ENCODE measurements at places on chromosomes 5 and 9. TPM values are rescaled to one million over a fixed set of nuclear protein-coding genes. Genes with fewer than 3 reads are reported as not detected.

SPAAR gene
- total RNA-seq = 0.46 TPM

SWI5 gene
- 48.0 TPM for total RNA-seq

- no peak for DNase-seq
Observed at GRCh38 chr5:143771602-143772001, 40.4 kb upstream of the HMHB1 start.

DNA sequence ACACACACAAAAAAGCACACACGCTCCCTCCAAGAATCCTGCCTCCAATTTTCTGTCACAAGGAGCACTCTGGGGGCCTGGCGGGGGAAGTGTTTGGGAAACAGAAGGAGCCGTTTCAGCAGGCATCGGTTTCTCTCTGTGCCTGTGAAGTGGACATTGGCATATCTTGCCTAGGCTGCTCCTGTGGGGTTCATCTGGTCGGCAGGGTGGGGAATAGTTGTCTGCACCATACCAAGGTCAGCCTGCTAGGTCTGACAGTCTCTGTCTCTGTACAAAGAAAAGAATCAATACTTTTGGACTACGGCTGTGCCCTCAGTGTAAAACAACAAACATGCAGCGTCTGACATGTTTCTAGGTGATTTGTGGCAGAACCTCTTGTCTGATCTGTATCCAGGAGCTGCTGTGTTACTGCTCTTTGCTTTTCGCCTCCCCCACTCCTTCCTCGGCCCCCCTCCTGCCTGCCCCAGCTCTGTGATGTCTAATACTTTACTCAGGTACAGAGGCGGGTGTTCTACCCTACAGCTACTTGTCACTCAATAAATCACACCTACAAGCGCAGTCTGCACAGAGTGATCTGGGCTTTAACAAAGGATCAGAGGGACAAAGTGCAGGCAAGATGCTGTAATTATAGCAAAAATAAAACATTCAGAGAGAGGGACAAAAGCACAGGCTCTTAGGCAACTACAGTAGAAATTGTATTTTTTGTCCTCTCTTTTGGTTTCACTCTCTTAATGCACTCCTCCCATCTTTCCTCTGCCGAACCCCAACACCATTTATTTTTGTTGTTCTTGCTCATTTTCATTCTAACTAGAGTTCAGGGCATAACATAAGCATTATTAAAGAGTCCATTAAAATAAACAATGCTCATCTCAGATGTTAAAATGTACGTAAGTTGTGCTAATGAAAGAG, 216.7 kb downstream of the BNC2 start:
- DNase-seq = no peak

DNA sequence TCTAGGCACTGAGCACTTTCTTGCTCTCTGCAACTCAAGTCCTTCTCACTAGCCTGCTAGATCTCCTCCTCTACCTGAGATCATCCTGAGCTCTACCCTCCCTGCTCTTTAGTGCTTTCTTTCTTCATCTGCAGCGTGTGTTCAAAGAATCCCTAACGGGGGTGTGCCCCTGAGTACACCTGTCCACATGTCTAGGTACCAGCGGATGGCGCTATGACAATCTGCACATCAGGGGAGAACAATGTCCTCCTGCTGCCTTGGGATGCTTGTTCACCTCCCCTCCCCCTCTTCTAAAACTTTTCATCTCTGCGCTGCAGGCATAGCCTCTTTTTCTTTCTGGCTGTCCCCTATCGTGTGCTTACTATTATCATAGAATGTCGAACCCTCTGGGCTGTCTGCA, 42.7 kb downstream of the PTPN3 start:
- DNase-seq = no peak

GRCh38 chr9:126829035-126829434, 24.2 kb downstream of the ZBTB43 start:
- DNase-seq = no peak
